Urinary bladder (tissue), 4 donors: ENCODE measurements at places on chromosomes 5 and 9. TPM values are rescaled to one million over a fixed set of nuclear protein-coding genes. Genes with fewer than 3 reads are reported as not detected.

SLCO6A1 gene
- not detected for total RNA-seq

SPINK5 gene
- 0.21 TPM for total RNA-seq

INSL4 gene
- not detected for total RNA-seq

GPR150 gene
- total RNA-seq, result not detected

OR13C3 gene
- not detected for total RNA-seq

DUSP1 gene
- 76.4 TPM for total RNA-seq

FBP2 gene
- total RNA-seq, result 2.2 TPM

SKIC3 gene
- total RNA-seq, result 253 TPM

PTGDS gene
- 3.3 TPM for total RNA-seq

TAS2R1 gene
- total RNA-seq, result not detected
